ENCODE measurements at places on chromosomes 4 and X.

DNA sequence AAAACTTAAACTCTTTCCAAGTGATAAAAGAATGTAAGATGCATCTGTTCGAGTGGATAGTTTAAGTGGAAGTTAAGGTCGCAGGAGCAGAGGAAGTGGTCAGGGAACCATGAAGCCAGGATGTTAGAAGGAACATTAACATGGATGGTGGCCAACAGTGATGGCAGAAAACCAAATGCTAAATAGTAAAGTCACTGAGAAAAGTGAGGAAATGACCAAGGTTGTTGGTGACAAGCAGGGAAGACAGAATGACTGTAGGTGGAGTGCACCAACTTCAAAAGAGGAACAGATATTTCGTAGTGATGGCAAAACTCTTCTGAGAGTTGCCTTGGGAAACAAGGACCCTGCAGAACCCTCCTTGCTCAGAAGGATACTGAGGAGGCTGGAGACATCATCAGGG, 226.2 kb downstream of the PALLD start:
- no peak for DNase-seq

DNA sequence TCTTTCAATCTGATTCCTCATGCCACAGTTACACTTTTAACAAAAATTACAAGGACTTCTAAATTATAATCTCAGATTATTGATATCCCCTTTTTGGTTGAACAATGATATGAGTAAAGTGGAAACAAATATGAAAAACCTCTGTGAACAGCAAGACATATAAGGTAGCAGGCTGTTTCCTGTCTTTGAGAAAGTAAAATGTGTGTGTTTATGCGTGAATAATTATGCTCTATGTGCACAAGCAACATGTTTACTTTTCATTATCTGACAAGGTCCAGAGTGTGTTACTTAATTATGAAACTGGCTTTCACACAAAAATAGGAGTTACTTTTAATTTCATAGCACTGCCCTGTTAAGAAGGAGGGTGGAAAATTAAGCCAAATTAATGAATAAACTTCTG, 43.1 kb downstream of the DDIT4L start:
- DNase-seq: no peak

- no peak for DNase-seq
Measured at GRCh38 chr4:95183656-95184408, 364.9 kb downstream of the UNC5C start.

GRCh38 chr4:128855621-128856020, 46.1 kb downstream of the JADE1 start:
- no peak for DNase-seq

DNA sequence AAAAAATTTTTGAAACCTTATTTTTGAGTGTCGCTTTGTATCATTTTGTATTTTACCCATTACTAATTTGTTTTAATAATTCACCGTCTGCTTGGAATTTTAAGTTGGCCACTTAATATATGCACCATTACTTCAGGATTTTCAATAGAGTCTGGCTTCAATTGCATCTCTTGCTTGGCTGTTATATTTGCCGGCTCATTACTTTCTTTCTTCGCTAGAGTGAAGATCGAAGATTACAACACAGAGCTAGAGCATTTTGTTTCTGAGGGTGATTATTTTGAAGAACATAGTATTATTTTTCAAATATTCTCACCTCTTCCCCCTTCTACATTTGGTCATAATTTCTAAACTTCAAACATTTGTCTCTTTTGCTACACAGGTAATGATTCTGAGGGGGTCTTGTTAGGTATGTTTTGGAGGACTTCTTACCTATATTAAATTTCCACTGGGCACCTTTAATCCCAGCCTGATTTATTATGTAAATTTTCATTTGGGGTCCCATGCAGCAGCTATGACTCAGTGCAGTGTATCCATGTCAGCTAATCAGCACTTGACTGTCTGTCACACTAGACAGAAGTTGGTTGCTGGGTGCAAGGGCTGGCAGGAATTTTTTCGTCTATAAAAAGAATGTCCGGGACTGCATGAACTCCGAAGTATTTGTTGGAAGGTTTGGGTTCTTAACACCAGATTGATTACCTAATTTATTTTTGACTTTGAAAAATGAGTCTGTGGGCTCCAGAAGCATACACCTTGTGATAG, 18.6 kb downstream of the TBC1D1 start:
- DNase-seq: no peak

DNA sequence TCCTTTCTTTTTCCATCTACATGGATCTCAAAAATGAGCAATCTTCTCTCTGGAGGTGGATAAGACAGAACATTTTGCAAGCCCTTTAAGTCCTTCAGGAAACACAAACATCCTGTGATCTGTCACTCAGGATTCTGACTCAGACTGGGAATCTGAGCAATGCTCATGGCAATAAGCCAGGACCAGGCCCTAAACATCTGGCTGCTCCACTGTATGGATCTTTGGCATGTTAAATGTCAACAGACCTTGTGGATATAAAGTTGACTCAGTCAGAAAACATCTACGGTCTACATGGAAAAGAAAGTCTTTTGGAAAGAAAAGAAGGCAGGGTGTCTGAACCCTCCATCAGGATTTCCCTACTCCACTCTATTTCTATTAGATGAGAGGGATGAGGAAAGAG, 17.8 kb upstream of the CHIC2 start:
- no peak for DNase-seq

DNA sequence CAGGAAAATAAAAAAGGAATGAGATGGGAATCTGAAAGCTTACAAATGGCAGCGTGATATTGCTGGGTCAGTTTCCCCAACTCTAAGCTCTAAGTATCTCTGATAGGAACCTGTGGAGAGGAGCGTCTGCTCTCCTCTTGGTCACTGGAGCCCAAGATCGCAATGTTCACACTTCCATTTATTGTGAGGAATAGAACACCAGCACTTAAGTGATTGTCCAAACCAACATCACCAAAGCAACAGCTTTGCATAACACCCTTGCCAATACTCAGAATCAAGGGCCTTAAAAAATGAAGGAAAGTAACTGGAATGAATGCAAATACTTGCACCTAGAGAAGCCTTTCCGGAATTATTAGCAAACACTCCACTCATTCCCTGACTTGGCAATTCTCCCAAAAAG, 46.8 kb upstream of the ATXN3L start:
- no peak for DNase-seq

- no peak for DNase-seq
Measured at GRCh38 chr4:94722270-94722669, 35.5 kb upstream of the BMPR1B start.

DNA sequence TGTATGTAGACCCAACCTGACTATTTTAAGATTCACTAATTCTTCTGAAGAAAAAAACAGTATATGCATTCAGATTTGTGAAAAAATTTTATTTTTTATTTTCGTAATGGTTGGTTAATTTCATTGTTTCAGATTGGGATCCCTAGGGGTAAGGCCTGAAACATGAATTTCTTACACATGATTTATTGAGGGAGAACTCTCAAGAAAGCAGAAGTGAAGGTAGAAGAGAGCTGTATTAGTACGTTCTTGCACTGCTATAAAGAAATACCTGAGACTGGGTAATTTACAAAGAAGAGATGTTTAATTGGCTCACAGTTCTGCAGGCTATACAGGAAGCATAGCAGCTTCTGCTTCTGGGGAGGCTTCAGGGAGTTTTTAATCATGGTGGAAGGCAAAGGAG, 611.9 kb upstream of the TECRL start:
- DNase-seq: no peak

GRCh38 chrX:276581-277201, 4.5 kb upstream of the PLCXD1 start:
- no peak for DNase-seq

DNA sequence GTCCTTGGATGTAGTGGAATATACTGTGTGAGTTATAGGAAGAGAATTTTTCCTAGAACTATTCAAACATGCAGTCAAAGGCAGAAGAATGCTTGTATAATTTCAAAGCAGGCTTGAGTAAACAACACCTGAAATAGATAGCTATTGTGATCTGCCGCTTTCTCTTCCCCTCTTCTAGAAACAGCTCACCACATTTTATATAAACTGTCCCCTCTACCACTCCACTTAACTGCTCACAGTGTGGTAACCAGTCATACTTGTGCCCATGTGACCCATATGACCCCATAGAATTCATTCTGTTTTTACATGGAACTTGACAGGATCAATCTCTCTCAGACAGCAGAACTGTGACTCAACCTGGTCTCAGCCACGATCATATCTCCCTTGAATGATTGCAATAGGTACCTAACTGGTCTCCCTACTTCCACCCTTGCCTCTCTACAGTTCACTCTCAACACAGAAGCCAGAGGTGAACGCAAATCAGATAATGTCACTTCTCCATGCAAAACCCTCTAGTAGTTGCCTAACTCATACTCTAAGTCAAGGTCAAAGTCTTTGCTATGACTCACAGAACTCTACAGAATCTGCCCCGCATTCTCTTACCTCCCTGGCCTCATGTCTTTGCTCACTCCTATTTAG, 85.6 kb upstream of the EFHC2 start:
- DNase-seq: no peak

DNA sequence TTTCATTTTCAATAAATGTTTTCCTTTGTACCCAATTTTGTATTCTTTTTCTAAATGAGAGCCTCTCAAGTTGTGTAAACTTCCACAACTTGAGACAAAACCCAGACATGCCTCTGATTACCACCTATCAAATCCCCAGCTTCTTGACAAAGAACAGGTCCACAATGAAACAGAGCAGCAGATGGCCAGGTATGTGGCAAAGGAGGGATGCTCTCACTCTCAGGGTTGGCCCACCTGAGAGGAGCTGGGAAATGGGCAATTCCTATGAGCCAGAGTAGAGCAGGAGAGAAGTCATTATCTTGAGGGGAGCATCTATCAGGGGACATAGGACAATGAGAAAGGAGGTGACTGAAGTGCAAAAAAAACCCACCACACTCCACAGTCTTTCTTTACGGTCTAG, 273.5 kb upstream of the FAM241A start:
- DNase-seq: no peak

- DNase-seq: no peak
Measured at GRCh38 chr4:177371461-177371860, 61.8 kb downstream of the NEIL3 start.

GRCh38 chrX:107562482-107562881, 65.8 kb upstream of the PRPS1 start:
- DNase-seq: no peak

- no peak for DNase-seq
Measured at GRCh38 chr4:124212815-124213630, 499.5 kb downstream of the ANKRD50 start.

DNA sequence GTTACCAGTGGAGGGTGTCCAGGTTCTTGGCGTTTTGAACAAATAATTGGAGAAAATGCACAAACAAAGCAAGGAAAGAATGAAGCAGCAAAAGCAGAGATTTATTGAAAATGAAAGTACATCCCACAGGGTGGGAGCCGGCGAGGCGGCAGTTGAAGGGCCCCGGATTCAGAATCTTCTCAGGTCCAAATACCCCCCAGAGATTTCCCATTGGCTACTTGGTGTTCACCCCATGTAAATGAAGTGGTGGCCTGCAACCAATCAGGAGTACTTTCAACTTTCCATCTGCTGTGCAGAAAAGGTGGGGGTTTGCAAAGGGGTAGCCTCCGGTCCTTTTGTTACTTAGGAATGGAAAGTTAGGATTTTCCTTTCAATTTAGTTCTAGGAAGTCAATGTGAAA, 1447.0 kb downstream of the C4orf33 start:
- DNase-seq: no peak

- no peak for DNase-seq
Measured at GRCh38 chrX:56766554-56767347, 37.7 kb downstream of the NBDY start.

DNA sequence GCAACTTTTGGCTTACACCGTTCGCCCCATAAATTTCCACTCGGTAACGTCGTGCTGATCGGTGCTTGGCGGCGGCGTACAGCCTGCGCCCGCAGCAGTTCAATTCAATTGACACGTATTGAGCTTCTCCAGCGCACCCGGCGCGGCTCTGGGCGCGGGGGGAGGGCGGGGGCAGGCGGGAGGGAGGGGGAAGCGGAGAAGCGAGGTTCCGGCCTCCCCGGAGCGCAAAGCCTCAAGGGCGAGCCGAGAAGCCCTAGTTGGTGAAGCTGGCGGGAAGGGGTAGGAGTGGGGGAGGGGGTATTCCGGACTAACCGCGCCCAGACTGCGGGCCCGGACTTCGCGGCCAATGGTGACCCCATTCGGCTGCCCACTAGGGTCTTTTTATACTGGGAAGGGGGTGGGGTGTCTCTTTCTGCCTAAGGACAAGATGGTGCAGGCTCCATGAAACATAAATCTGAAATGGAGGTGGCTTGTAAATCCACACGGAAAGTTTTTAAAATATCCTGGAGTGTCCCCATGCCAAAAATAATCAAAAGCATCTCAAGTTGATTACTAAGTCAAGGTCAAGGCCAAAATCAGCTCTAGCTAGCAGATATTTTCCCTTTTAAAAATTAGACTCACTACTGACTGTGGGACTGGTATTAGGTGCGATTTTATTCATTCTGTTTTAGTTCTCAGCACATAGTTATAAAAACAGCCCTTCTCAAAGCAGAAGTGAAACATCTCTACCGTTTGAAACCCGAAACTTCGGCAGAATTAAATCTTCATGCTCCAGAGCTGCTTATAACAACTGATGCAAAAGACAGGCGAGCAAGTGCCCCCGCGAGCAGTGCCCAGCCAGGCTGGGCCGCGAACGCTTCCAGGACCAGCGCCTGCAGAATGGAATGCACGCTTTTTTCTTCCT, 1.5 kb upstream of the BCOR start:
- no peak for DNase-seq

GRCh38 chr4:152115794-152116193, 355.0 kb upstream of the GATB start:
- DNase-seq: no peak

- no peak for DNase-seq
Measured at GRCh38 chr4:154686838-154687237, 57.0 kb upstream of the LRAT start.

GRCh38 chr4:62644372-62644771, 1444.2 kb downstream of the ADGRL3 start:
- no peak for DNase-seq

Data from stimulated activated CD4-positive, alpha-beta T cell treated with anti-CD3 and anti-CD28 coated beads, Interleukin-12 subunit alpha, Interleukin-12 subunit beta, amount 100 ng/mL, for 48 hours (primary cell).